Endothelial cell (in vitro differentiated cells): ENCODE measurements at places on chromosomes 1 and 21.

DNA sequence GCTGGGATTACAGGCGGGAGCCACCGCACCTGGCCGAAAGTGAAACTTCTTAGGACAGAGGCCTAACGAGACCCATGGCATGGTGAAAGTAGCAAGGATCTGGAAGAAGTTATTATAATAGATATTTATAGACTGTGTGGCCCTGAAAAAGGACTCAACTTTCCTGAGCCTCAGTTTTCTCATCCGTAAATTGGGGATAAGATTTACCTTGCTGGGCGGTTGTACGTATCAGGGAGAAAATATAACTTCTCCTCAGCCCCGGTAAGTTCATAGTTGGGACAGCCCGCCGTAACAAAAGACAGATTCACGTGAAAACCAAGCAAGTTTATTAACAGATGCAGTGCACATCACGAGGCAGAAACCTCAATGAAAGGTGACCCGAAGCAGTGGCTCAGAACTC lies 5.5 kb upstream of the PIK3CD start:
- DNase-seq: no peak

DNA sequence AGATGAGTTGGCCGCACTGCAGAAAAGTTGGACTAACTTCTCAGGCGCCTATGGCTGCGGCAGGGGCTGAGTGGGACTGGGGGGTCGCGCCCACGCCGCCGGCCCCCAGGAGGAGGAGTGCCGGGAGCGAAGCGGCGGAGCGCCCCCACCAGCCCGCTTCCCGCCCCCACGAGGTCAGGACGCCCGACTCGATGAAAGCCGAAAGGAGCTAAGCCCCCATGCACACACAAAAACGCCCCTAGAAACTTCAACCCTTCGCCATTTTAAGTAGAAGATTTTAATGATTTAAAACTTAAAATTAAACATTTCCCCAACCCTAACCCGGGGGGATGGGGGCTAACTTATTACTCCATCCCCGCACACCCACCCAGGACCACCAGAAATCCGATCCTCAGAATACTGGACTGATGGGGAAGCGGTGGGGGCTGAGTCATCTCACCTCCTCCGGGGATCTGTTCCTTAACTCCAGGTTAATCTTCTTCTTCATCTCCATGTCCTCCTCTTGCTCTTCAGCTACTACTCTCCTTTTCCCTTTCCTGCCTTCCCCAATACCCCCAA lies 539 bp downstream of the ANP32E start:
- DNase-seq: peak; percentile 11

DNA sequence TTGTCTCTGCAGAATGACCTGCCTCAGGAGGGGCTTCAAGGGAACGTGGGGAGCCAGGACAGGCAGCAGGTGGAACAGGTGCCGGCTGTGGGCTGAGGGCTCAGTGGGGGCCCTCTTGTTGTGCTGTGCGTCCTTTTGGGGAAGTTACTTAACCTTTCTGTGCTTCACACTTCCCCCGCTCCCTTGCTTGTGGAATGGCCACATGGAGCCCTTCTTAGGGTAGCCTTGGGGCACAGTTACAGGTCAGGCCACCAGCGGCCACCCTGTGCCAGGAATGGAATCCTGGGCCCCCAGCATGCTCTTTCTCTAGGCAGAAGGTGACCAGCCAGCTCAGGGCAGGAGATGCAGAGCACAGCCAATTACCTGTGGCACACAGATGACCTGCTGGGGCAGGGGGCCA lies 2.6 kb downstream of the IKBKE start:
- no peak for DNase-seq

- no peak for DNase-seq
Observed at GRCh38 chr1:165161130-165161529, 195.4 kb downstream of the LMX1A start.

DNA sequence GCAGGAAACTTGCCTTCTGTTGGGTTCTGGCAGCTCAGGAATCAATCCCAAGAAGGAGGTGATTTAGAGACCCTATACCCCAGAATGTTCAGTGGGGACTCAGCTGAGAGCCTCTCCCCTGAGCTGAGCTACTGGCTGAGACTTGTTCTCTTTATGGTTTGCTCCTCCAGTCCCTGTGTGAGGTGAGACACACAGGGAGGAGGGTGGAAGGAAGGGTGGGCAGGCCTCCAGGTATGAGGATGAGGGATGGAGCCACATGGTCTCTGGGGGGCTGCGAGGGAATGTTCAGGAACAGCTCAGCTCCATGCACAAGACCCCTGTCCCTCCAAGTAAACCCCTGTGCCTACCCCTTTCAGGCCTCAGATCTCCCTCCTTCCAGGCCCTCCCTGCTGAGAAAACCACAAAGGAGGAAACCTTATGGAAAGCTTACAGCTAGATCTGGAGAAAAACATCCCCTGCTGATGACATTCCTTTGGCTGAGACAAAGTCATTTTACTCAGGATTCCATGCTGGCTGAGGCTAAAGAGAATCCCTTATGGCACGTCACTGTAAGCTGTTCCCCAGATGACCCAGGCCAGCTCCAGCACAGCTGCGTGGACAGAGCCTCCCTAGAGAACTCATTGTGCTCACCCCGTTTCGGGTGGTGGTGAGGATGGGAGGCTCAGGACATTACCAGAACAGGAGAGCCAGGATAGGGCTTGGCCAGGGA lies 91.5 kb upstream of the IPO9 start:
- no peak for DNase-seq

GRCh38 chr1:158830904-158831507 lies at the start of gene MNDA:
TSS of gene MNDA (plus strand) at chr1:158831351. CDS start at chr1:158842154, 10,803 bp downstream.
- DNase-seq: no peak

DNA sequence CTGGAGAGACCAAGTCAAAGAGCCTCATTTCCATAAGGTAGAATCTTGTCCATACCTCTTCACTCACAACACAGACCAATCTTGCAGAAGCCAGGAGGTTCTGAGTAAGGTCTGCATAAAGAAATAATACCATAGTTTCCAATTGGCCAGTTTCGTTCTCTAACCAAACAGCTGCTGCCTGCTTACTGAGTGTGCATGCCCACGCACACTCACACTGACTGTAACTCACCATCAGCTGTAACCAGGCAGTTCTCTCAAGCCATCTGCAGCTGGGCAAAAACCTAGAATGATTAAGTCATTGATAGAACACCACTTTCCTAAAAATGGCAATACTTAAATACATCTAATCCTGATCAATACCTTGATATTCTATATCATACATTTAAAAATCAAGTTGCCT lies 106.6 kb upstream of the VAV3 start:
- no peak for DNase-seq

- no peak for DNase-seq
Observed at GRCh38 chr1:23521588-23521987, 9.4 kb downstream of the E2F2 start.

DNA sequence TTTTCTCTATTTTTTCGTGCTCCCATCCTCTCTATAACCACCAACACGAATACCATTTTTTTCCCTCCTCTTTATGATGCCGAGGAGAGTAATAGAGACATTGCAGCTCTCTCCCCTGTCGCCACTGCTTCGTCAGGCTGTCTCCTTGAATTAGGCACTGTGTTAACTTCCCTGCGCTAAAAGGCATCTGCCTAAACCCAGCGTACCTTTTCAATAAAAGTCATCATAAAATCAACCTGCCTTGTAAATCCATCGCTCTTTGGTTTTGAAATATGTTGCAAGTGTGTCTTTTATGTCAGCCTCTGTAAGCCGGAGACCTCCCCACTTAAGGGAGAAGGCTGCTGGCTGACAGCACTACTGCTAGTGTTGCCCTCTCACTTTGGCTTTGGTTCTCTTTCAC lies 8.7 kb downstream of the RNF220 start:
- DNase-seq: no peak
